ENCODE measurements at places on chromosomes 11 and 22.

DNA sequence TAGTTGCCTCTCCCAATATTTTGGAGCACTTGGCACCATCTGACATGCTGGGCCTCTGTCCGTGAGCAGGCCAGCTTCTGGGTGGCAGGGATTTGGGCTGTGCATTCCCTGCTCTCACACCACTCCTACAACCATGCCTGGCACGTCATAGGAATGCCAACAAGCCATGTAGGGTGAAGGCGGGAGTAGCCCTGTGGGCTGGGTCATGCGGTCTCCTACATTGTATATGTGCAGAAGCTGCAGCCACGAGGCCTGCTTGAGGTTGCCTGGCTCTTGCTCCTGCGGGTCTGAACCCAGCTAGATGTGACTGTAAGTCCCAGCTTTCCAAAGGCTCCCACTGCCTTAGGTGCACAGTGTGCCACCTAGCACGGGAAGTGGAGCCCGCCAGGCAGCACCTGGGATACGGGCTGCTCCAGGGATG is 14.5 kb downstream of the MYEOV start:
- no peak for DNase-seq

DNA sequence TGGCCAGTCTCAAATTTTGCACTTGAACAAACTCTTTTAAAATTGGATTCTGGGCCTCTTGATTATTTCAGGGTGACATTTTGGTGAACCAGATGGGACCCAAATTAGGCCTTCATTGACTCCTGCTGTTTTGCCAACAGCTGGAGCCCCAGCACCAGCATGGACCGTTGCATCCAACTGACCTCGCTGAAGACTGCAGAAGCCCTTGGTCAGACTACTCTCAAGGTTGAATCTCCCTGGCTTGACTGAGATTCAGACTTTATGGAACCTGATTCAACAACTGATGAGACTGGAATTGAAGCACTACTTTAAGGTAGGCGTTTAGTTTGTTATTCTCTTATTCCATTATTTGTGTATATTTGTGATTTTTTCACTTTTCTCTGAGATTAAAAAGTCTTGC is 41.7 kb downstream of the NARS2 start:
- DNase-seq, result no peak

DNA sequence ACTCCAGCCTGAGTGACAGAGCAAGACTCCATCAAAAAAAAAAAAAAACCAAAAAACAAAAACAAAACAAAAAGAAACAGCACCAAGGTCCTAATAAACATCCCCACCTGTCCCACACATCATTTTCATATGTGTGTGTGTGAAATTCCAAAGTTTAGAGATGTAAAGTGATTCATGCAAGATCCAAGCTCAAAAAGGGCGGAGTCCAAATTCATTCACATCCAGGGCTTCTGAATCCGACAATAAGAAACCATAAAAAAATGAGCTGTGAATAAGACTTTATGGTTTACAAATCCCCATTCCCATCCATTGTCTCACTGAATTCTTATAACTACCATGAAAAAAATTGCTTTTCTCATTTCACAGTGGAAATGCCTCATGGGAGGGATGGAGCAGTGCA is 30.9 kb upstream of the IGSF22 start:
- DNase-seq, result no peak

GRCh38 chr22:19877626-19878339 is 23.1 kb upstream of the GNB1L start:
- DNase-seq, result no peak

DNA sequence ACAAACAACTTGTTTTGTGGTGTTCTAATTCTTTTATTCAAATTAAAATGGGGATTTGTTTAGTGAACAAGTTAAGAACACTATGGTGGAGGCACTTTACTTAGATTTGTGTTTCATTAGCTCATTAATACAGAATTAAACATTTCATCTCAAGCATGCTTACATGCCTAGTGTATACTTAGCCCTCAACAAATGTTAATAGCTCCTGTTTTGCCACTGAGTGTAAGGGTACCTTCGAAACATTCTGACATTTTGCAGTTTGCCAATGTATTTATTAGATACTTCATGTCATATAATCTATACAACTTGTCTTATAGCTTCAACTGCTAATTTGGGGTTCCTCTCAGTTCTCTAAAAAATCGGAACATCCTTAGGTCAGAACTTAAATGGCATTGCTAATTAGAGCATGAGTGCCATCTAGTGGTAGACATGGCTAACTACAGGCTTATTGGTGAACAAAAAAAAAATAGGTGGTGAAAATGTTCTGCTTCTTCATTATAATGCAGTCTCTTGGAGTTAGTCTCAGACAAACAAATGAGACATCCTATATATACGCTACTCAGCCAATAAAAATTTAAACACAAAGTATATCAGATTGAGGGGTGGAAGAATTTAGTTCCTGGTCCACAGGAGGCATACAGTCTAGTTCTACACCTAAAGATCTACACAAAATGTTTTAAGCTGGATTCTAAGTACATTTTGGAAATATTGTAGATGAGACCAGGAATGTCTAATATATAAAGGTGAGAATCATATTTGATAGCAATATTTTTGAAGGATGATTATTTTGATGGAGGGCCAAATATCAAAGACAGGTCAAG is 4.9 kb upstream of the CNTN5 start:
- DNase-seq, result no peak

DNA sequence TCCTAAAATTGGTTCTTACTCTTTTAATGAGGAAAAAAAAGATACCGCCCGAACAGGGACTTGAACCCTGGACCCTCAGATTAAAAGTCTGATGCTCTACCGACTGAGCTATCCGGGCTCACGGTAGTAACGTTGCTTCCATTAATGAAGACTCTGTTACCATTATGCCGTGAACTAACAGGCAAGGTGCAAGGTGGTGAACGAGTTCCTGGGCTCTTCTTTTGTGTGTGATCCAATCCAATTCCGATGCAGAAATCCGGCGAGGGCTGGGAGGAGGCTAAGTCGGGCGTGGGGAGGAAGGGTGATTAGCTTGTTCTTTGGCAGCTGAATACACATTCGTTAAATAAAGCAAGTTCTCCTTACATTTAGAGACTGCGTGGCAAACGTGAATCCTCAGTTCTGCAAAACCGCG is 49.0 kb downstream of the OR4D9 start:
- peak; percentile 39 for DNase-seq

DNA sequence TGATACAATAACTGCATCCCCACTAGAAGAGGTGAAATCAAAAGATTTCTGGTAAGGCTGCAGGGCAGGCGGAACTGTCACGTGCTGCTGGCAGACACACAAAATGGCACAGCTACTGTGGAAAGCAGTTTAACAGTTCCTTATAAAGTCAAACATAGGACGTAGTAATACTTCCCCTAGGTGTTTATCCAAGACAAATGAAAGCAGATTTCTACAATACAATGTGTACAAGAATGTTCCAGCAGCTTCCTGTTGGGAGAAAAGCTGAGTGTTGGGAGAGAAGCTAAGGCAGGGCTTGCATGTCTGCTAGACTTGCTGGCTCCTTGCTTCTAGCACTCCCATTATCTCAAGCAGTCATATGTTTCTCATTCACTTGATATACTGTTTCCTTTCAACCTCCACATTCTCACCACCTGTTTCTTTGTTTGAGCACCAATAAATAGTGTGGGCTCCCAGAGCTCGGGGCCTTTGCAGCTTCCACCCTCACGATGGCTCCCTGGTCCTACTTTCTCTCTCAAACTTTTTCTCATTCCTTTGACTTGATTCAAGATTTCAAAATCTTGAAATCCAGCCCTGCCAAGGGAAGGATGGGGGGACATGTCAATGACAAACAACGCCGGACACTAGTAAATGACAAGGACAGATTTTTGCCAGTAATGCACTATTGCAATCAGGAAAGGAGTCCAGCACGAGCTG is 21.2 kb upstream of the IL17RA start:
- no peak for DNase-seq

Data from stimulated activated CD8-positive, alpha-beta memory T cell treated with anti-CD3 and anti-CD28 coated beads, Interleukin-7, amount 100 ng/mL, for 1 hour (primary cell).